ENCODE measurements at places on chromosomes 6 and 20.

- peak; percentile 7 for DNase-seq
Observed at GRCh38 chr6:111605100-111605751, 452 bp downstream of the TRAF3IP2 start.

GRCh38 chr20:18837718-18838117, 24.1 kb downstream of the SCP2D1 start:
- DNase-seq, result no peak

DNA sequence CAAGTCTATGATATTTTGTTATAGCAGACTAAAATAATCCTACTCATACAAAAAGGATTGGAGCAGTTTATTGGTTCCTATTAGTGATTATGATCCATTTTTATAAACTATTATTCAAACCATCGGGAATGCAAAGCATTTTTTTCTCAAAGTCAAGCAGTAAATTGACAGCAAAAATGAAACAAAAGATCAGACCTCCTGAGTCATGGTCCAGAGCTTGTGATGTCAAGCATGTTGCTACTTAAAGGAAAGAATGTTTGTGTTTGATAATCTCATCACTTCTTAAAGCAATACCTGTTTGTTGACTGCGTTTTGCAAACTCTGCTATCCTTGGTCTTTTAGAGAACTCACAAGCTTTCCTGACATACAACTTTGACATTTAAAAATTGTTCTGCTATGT, 204.4 kb downstream of the SAMD5 start:
- no peak for DNase-seq

DNA sequence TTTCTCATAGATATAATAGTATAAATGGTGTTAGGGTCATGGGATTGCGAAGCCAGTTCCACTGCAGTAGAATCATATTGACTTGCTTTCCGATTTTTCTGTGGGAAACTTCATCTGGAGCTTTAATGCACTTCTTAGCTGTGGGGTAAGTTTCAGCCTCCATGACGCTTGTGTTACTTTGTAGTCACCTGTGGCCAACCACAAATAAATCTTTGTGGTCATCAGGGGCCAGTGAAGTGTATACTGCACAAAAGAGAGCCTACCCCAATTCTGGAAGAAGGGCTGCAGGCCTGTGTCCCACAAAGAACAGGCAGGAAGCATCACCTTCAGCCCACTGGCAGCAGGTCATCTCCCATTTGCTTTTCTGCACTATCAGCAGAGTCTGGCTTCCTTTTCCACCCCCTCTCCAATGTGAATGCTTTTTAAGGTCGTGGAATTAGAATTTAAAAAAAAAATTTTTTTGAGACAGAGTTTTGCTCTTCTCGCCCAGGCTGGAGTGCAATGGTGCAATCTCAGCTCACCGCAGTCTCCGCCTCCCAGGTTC, 32.0 kb downstream of the MTHFD1L start:
- no peak for DNase-seq

- DNase-seq, result no peak
Observed at GRCh38 chr6:34917626-34918285, 28.7 kb downstream of the ANKS1A start.

DNA sequence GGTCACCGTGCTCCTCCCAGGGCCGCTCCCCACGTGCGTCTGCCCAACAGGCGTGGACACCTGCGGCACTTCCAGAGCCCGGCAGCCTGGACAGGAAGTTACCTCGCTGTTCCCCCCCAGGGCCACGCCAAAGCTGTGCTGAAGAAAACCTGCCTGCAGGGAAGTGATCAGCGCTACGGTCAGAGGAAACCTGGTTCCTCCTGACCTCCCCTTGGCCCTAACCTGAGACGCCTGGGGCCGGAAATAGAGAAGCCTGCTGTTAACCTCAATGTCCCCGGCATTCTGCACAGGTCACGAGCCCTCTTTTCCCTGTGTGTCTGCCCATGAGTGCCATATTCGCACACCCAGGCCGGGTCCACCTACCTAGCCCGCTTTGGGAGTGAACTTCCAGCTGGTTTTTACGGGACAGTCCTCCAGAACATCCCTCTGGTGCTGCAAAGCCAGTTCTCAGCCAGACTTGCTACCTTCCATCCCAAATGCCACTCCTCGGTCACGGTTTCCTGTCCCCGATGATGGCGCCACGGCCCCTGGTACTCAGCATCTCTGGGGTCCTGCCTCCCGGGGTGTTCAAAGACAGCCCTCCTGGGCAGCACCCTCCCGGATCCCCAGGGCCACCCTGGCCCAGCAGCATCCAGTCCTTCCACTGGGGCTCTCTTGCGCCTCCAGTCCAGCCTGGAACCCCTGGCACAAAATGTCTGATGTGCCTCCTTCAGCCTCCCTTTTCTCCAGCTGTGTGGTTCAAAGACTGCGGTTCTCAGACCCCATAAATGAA, 12.0 kb upstream of the IRF4 start:
- no peak for DNase-seq

DNA sequence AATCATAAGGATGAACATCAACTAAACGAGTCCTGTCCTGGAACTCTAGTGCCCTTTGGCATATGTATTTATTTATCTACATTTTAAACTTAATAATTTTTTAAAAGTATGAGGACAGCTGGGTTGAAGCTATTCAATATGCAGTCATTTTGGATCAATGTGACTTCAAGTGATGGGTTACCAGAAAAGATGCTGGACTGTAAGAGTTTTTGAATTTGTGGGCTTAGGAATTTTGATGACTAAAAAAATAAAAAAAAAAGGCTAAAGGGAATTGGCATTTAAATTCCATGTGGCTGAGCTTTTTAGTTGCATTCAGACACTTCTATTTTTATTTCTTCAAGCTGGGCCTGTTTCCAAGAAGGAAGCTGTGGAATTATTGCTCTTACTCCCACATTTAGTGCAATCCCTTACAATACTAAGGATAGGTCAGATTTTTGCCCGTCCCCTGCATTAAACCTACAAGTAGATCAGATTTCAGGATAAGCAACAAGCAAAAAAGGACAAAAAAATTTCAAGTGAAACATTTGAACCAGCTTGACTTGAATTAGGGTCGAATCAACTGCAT, 704.2 kb upstream of the CITED2 start:
- DNase-seq, result no peak

GRCh38 chr20:840858-841567, 7.5 kb downstream of the FAM110A start:
- no peak for DNase-seq

- DNase-seq, result no peak
Observed at GRCh38 chr6:52929321-52930164, 20.0 kb upstream of the GSTA3 start.

GRCh38 chr20:32567384-32568178, 17.6 kb downstream of the NOL4L start:
- no peak for DNase-seq

DNA sequence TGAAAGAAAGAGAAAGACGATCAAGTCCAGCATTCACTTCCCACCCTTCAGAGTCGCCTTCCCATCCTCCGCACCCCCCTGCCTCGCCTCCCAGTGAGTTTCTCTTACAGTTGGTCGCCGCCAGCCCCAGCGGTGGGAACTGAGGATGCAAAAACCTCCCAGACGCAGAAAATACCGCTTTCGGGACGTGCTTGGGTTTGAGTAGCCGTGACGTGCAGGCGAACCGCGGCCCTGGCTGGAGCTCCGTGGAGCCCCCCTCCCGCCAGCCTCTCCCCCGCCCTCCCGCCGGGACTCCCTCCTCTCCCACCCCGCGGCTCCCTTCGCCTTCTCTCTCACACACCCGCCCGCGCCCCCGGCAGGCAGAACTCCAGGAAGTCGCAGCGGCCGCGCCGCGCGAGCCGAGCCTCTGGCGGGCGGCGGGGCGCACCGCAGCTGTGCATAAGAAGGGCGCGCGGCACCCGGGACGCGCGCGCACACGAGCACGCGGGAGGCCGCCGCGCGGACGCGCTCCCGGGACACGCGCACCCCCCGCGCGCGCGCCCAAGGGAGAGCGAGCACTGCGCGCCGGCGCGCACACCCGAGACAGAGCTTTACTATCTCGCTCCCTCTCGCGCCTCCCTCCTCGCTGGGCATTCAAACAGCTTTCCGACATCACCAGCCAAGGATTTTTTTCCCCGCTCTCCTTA, at the start of gene ADGRB3:
Gene ADGRB3, plus strand, starts transcription at position 557 of the 686 bp plus-strand sequence. CDS start 3,394 bp downstream, outside the sequence.
- DNase-seq, result peak; percentile 2

GRCh38 chr6:99334526-99335127, 14.8 kb downstream of the FAXC start:
- peak; percentile 19 for DNase-seq

DNA sequence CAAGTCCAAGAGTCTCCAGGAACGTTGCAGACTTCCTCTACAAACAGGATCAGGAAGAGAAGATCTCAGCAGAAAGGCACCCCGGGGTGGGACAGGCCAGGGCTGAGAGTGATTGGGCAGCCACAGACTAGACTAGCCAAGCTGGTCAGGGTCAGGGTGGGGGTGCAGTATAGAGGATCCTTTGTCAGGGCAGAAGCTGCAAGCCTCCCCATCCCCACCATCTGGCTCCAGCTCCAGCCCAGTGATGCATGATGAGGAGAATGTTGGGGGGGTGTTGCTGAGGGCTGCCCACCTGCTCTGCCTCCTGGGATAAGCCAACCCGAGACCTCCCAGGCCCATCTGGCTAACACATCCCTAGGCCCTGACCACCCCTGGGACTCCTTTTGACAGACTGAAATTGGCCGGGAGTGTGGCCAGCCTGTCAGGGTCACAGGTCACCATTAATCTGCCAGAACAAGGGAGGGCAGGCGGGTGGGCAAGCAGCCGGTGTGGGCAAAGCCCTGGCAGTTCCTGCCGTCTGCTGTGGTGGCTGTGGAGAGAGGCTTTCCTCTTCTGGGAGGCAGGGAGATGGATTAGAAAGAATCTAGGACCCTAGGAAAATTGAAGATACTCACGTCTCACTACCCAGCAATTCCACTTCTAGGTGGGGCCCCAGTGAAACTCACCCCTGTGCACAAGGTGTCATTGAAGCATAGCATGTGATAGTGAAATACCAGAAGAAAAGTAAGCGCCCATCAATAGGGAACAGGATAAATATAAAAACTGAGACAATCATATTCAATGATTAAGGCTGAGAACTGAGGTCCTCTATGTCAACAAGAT, 22.1 kb upstream of the SNTA1 start:
- DNase-seq, result no peak

- no peak for DNase-seq
Observed at GRCh38 chr6:82917346-82918064, 148.1 kb downstream of the UBE3D start.

- DNase-seq, result no peak
Observed at GRCh38 chr6:105539911-105540310, 137.0 kb upstream of the PREP start.

DNA sequence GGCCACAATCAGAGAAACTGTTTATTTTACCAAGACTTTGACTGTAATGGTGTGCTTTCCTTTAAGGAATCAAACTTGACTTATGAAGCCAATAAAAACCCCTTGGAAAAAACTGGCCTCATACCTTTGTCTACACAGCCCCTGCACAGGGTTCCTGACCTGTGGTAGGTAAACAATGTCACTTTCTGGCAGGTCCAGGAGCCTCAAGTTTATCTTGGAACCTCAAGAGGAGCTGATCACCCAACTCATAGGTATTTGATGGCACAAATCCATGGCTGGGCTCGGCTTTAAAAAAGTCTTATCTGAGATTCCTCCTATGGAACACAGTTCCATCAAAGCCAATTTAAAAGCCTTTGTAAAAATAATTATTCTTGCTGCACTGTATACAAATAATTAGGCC, 61.0 kb downstream of the AGPAT4 start:
- no peak for DNase-seq

DNA sequence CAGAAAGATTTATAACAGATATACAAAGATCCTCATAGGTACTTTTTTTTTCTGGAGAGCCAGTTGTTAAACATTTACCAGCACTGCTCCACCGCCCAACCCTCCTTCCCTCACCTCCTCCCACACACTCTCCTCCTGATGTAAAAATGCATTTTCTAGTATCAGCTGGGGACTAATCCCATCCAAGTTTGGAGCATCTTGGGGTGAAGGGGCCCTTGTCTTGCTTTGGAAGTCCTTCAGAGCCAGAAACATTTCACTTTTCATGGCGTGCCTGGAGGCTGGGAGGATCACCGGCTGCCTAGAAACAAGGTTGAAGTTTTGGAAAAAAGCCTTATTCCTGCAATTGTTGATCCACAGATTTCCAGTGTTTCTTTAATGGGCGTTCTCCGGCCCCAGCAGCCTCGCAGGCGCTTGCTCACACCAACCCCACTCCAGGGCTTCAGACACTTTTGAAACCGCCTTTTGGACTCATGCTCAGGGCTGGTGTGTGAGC, 165.1 kb upstream of the AFDN start:
- DNase-seq, result no peak

DNA sequence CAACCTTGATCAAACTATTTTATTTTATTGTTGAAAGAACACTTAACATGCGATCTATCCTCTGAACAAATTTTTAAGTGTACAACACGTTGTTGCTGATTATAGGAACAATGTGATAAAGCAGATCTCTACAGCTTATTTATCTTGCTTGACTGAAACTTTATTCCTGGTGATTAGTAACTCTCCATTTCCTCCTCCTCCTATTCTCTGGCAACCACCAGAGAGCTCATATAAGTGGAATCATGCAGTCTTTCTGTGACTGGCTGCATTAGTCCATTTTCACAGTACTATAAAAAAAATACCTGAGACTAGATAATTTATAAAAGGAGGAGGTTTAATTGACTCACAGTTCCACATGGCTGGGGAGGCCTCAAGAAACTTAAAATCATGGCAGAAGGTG, 218.1 kb downstream of the LRFN2 start:
- no peak for DNase-seq

GRCh38 chr20:25571240-25571639, 14.1 kb downstream of the NINL start:
- no peak for DNase-seq

GRCh38 chr6:142297996-142298753, 3.6 kb upstream of the ADGRG6 start:
- no peak for DNase-seq

DNA sequence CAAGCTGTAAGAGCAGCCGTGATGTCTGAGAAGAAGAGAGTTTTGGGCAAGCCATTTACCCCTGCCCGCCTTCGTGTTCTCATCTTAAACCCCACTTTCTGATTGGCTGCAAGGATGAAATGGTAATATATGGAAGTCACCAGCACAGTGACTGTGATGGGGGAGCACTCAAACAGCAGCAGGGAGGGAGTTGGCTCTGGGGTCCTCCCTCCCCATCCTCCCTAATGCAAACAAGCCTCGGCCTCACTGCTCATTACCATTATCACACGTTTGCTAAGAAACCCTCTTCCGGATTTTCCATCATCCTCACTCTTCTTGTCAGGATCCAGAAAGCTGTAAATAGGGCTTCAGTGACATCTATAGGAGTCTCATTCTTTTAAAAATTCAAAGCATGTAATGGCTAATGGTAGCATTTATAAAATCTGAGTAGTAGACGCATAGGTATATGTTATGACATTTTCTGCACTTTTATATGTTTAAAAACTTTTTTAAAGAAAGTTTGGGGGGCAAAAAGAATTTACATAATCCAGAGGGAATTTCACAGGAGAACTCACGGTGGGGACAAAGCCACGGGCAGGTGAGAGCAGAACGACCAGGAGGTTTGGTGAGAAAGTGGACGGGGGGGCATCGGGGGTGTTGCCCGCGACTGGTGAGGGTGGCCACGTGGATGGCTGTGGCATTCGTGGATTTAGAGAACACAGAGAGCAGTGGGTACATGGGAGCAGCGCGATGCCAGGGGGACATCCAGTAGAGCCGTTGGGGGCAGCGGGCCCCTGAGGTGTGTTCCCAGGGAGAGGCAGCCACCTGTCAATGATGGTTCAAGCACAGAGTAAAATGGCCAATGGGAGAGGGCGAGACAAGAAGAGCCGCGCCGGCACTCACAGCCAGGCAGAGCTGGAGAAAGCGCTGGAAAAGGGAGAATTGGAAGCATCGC, 29.6 kb downstream of the SUMO4 start:
- no peak for DNase-seq

GRCh38 chr6:6575143-6575542, 13.4 kb upstream of the LY86 start:
- DNase-seq, result no peak
